Stimulated activated CD4-positive, alpha-beta T cell treated with anti-CD3 and anti-CD28 coated beads, Interleukin-1b, Interleukin-23, amount 100 ng/mL, for 1 hour (primary cell): ENCODE measurements at places on chromosomes 13 and 19.

- no peak for DNase-seq
These were observed 87.8 kb upstream of the RNF113B start for GRCh38 chr13:98264877-98265276.

GRCh38 chr13:49464085-49464484 lies 20.0 kb downstream of the SETDB2 start:
- DNase-seq, result no peak

- DNase-seq, result no peak
These were observed 36.7 kb downstream of the LNX2 start for GRCh38 chr13:27583645-27584044.

GRCh38 chr13:51549050-51549449 lies 35.2 kb upstream of the WDFY2 start:
- no peak for DNase-seq

DNA sequence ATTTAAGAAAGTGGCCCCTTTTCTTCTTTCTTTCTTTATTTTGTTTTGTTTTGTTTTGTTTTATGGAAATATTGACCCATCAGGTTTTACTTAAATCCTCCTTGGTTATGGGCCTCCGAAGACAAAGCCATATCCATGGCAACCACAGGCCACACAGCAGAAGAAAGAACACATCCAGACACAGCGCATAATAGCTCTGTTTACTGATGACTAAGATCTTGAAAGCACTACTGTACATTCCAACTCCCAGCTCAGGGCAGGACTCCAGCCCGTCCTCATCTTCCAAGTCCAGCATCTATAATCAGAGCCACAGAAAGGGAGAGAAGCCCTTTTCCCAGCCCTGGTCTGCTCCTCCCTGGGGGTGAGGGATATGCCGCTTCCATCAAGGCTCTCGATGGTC lies 84.3 kb downstream of the NUFIP1 start:
- DNase-seq, result no peak

DNA sequence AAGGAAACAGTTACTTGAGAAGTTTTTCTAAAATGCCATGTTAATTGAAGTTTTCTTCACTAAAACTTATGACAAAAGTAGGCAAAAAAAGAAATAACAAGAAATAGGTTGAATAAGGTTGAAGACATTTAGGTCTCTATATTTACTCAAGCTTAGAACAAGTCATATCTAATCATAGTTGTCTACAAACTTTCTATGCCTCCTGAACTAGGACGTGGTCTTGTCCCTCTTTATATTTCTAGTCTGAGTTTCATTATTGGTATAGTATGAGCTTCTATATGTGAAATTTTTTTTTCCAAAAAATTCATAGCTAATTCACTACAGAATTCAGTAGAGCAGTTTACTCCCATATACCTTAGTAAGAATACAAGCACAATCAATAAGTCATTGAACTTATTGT lies 836.4 kb downstream of the SLITRK6 start:
- DNase-seq, result no peak

- no peak for DNase-seq
These were observed 59.4 kb downstream of the ZDHHC20 start for GRCh38 chr13:21399741-21400140.

DNA sequence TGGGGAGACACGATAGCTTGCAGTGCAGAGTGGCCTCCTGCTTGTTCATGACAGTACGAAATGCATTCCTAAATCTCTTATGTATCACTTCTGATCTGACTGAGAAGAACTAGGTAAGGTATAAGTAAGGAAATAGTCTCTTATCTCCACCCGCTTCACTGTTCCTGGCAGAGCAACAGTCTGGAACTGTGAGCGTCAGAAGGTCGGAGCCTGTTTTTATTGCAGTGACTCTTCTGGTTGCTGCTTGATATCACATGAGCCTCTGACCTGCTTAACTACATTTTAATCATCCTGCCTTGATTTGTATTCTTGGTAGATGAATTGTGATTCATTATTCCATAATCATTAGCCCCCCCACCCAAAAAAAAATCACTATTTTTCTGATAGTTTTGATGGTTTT lies 69.0 kb downstream of the COL4A2 start:
- no peak for DNase-seq

DNA sequence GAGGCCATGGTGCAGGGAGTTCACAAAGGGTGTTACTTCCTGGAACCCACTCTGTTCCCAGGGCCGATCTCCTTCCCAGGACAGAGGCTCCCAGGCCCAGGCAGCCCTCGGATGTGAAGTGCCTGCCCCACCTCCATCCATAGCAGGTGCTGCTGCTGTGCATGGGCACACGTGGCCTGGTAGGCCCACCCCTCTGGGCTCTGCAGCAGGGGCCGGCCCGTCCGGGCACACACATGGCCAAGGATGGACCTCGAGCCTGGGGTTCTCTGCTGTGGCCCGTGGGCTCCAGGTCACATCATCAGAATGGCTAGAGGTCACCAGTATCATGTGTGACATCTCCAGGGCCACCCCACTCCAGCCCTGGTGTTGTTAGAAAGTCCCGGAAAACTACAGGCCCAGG lies 71.8 kb downstream of the GADD45B start:
- DNase-seq, result no peak

DNA sequence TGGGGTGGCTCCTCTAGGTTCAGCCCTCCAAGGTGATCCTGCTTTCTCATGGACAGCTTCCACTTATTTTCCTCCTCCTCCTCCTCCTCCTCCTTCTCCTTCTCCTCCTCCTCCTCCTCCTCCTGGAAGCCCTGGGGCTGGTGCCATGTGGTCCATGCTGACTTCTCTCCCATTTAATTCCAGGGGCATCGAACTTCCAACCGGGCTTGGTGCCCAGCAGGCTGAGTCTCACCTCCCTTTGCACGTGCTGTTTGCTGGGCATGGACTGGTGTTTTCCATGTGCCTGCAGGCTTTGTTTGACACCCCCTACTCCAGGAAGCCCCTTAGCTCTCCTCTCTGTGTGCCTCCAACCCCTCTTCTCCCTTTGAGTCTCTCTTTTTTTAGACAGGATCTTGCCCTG lies 3.7 kb downstream of the MAST3 start:
- DNase-seq, result no peak

GRCh38 chr13:40472427-40473220 lies 193.8 kb downstream of the FOXO1 start:
- DNase-seq, result no peak

GRCh38 chr19:47240996-47241918 lies 10.3 kb upstream of the BBC3 start:
- DNase-seq, result peak; percentile 84

DNA sequence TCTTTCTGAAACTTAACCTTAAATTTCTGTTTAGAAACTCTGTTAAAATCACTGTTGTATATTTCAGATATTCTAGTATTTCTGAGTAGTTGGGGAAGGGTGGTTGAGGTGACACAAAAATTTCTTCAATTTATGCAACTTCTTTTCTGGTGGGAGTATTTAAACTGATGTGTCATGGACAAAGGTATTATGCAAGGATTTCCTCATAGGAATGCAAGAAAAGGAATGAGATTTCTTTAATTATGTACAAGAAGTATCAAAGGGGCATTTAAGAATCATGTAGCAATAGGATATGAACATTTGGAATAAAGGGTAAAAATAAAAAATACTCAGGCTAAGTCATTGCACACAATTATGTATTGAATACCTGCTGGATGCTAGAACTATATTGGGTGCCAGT lies 575.8 kb upstream of the KLF12 start:
- DNase-seq, result no peak

DNA sequence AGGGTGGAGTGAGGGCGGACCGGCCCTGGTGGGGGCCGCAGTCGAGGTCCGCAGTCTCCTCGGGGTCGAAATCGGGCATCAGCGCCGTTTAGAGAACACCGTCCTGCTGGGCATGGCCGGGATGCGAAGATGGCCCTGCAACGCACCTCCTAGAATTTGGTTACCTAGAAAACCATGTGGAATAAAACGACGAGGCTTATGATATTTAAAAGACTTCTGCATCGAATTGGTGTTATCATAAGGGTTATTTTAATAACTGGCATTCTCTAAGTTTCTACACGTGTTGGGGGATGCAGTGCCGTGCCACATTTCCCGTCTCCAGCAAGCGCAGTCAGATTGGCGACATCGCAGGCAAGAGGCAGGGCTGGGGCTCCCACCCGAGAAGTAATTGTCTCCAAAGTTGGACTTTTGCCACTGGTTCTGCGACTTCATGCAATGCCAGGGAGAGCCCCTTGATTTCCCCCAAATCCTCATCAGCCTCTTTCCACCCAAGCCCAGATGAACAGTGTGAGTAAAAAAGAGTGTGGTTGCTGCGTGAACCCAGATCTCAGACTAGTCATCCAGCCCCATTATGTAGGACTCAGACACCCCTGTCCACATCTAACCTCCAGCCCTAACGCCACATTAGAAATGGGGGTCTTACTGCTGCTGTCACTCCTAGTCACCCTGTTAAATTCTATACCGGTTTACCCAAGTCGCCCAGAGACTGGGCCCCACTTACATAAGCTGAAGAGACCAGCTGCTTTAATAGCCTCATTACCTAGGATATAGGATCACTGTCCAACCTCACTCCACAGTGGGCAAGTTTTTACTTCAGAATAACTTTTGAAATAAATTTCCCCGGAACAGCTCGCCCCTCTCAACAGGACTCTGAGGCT lies 571 bp upstream of the DHRS12 start:
- no peak for DNase-seq

DNA sequence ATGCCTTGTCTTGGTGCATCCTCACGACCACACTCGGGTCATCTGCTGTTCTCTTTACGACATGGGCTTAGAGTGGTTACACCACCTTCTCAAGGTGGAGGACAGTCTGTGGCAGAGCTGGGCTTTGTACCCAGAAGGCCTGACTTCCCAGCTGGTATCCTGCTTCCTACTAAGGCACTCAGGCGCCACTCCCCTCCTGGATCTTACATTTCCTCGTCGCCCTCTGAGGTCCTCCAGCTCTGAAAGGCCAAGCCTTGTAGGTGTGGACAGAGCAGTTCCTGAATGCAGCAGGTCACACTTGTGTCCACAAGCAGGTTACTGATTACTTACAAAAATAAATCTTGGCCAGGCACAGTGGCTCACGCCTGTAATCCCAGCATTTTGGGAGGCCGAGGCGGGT lies 11.9 kb downstream of the SYCE2 start:
- no peak for DNase-seq

DNA sequence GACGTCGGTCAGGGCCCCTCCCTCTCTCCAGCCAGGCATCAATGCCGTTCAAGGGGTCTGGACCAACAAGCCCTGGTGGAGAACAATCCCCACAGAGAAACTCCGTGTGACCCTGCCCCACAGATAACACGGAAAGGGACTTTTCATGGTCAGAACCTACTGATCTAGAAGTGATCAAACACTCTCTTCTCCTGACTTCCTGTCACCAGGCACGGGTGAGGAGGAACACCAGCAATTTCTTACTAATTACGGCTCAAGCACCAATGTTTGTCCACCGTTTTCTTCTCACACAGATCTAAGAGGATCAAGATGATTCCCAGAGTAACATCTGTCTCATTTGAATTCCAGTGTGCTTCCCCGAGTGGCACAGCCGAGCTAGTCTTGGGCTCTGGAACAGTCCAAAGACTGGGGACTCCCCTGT lies 11.8 kb downstream of the RASA3 start:
- no peak for DNase-seq

DNA sequence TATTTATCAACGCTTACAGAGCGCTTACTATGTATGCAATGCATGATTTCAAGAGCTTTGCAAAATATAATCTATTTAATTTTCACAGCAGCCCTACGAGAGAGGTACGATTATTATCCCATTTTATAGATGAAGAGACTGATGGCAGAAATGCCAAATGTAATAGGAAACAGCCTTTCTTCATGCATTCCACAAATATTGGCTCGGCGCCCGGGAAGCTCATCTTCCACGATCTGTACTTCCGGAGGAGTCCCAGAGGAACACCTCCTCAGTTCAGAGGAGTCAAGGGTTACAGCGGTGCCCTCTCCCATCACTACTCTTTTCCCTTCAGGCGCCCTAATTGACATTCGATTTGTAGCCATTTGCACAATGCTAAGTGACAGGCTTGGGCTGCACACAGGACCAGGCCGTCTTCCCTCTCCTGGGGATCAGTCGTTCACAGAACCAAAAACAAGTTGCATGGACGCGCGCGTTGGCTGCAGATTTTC lies 1.1 kb upstream of the ARHGAP35 start:
- DNase-seq, result no peak

- DNase-seq, result no peak
These were observed 12.9 kb downstream of the B3GNT3 start for GRCh38 chr19:17807731-17808316.

- DNase-seq, result no peak
These were observed 56.1 kb downstream of the PSPC1 start for GRCh38 chr13:19726611-19727010.

DNA sequence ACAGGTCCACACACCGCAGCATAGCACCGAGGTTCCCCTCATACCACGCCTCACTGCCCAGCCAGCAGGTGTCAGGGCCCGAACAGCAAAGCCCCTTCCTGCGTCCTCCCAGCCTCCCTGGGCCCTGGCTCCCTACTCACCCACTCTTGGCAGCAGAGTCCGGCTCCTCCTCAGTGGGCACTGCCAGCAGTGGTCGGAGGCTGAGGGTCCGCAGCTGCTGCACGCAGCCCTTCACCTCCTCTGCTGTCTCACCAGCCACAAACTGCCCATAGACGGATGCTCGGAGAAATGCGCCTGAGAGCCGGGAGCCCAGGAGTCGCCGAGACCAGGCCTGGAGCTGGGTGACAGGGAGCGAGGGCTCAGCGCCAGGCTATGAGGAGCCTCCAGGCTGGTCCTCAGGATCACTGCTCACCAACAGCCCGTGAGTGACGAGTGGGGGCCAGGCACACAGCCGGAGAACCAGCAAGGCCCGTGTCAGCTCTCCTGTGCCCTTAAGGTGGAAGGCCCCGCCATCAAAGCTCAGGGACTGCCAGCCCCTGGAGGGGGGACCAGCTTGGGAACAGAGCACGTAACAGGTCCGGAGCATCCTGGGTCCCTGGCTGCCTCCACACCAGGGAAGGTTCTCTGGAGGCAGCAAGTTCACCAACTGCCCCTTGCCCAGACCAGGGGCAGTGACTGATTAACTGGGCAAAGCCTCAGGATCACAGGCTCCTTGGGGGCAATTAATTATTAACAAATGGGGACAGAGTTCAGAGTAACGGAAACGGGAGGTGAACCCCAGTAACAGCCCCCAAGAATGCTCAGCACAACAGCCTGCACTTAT lies at the start of gene PRODH2:
Gene PRODH2 (minus strand): TSS at position 626 of the 823 bp plus-strand sequence. CDS start 40 bp downstream, at position 586.
- DNase-seq, result no peak

DNA sequence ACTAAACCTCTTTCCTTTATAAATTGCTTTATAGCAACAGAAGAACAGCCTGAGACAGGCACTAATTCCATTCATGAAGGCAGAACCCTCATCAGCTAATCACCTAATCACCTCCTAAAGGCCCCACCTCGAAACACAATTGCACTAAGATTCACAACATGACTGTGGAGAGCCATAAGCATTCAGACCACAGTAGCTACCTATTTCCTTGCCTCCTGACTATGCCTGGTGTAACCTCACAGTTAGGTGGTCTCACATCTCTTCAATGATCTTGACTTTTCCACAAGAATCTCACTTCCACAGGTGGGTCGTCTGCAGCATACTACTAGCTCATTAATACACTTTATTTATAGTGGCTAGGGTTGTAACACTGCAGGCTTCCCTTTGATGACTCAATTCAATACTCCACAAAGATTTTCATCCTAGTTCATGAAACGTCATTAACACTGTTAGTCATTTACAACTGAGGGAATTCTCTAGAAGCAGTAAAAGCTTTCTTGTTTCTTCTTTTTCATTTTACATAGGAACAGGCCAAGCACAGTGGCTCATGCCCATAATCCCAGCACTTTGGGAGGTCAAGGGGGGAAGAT lies 27.1 kb downstream of the STK24 start:
- no peak for DNase-seq
